ENCODE measurements at places on chromosomes 5 and 9.

DNA sequence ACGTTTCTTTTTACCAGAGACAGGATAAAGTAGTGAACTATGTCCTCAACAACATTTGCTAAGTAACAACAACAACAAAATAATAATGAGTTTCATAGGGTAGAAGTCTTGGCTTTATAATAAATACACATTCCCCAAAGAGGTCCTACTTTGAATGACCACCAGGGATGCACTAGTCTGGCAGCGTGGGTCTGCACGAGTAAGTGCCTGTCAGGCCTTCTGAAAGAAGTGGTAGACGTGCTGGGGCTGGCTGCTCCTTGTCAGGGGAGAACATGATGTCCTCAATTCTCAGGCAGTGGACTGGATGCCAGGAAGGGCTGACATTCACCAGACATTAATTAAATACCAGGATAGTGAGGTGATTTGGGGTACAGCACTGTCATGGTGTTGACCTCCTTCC, 331.1 kb downstream of the TMEM38B start:
- DNase-seq: no peak

GRCh38 chr5:43065387-43065947, 25.3 kb upstream of the ANXA2R start:
- no peak for DNase-seq

DNA sequence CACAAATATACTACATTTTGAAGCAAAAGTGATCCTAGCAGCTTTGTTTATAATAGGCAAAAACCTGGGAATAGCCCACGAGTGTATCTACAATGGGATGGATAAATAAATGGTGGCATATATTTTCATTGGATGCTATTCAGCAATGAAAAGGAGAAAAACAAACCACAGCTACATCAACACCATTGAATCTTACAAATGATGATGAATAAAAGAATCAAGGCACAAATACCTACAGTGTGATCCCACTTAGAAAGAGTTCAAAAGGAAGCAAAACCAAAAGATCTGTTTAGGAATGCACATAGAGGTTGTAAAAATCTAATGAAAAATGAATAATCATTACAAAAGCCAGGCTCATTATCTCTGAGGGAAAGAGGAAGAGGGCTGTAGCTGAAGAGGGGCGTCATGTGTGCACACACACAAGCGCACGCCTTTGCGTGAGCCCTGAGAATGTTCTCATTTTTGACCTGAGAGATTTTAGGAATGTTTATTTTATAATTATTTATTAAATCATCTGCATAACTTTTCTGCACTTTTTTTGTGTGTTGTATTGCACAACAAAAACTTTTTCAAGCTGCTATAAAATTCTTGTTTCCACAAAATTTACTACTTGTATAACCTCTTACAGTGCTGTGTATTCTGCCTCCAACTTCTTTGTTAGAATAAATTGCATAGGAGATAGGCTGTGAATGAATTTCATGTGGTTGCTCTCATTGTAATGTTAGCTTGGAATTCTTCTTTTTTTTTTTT, 5.9 kb upstream of the RHOBTB3 start:
- no peak for DNase-seq

DNA sequence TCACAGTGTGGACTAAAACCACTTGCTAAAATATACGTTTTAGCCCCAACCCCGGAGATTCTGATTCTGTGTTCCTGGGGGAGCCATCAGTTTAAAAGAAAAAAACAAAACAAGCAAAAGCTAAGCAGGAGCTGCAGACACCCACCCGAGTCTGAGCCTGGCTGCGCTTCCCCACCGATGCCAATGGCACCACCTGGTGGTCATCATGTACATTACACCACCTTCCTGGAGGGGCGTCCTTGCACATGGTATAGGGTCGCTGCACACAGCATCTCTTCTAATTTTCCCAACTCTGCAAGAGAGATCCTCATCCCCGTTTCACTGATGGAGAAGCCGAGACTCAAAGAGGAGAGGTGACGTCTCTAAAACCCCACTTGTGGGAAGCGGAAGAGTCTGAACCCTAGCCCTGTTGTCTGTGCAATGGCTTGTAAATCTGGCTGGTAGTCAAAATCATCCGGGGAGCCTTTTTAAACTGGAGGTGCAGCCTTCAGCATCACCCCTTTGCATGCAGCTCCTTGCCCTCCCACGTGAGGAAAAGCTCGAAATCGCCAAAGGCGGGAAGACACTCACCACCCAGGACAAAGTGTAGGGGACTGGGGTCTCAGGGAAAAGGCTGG, 23.1 kb upstream of the CNOT6 start:
- peak; percentile 58 for DNase-seq

GRCh38 chr5:126354858-126355731, 68.1 kb upstream of the GRAMD2B start:
- no peak for DNase-seq

DNA sequence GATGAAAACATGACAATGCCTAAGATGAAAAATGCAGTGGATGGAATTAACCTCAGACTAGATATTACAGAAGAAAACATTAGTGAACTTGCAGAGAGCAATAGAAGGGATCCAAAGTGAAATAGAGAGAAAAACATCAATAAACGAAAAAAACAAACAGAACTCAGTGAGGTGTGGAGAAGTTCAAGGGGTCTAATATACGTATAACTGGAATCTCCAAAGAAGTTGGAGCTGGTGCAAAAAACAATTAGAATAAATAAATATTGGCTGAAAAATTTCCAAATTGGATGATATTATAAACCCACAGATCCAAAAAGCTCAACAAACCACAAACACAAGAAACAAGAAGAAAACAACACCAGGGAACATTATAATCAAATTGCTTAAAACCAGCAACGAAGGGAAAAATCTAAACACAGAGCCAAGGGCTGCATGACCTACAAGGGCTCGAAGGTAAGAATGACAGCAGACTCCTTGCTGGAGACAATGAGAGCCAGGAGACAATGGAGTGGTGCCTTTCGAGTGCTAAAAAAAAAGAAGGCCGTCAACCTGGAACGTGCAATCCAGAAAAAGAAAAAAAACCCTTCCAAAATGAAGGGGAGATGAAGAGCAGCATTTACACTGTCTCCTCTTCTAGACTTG, 11.8 kb downstream of the FAM163B start:
- no peak for DNase-seq

- DNase-seq: no peak
Observed at GRCh38 chr9:68455451-68455850, 85.2 kb downstream of the TMEM252 start.

GRCh38 chr5:6712142-6712576, 1.1 kb upstream of the TENT4A start:
- DNase-seq: peak; percentile 70

GRCh38 chr9:119033596-119033995, 335.6 kb downstream of the BRINP1 start:
- DNase-seq: no peak

DNA sequence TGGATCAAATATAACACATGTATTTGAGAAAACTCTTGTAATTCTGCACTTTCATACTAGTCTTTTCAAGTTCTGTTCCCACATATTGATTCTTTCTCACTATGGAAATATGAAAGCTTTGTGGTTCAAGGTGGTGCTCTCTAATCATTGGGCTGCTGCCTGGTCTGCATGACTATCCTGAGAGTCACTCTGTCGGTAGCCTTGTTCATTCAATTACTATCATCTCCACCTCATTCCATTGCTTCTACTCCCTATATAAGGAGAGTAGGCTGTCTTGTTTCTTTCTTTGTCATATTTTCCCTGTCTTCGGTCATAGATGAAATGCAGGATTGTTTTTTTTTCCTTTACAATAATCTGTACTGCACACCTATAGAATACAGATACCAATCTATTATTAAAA, 341.4 kb upstream of the ACTBL2 start:
- no peak for DNase-seq

GRCh38 chr9:94029932-94030317, 54.3 kb upstream of the PTPDC1 start:
- no peak for DNase-seq

DNA sequence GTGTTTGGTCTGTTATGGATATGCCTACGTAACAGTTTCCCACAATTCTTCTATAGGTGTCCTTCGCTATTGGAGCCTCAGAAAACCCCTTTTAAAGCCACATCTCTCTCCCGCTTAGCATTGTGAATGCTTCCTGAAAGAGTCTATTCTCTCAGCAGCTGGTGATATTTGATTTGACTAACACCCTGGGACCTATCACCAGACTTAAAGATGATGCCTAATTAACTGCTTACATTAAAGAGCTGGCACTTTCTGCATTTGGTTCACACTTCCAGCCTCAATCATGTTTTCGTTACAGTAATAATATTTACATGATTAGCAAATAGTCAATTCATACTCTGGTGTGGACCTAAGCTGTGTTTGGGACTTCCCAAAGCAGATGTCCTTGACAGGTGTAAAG, 90.1 kb upstream of the VLDLR start:
- DNase-seq: no peak

- no peak for DNase-seq
Observed at GRCh38 chr5:125011419-125011818, 265.0 kb upstream of the ZNF608 start.

- DNase-seq: no peak
Observed at GRCh38 chr5:150561571-150562275, 53.8 kb downstream of the NDST1 start.

All from aorta (tissue), 5 donors.